CD8-positive, alpha-beta memory T cell (primary cell): ENCODE measurements at places on chromosomes 1 and 21.
A peak's percentile ranks its signal among the peaks of the same experiment; 100 is the strongest.

GRCh38 chr1:11314959-11315358 lies 42.0 kb downstream of the UBIAD1 start:
- no peak for DNase-seq

GRCh38 chr1:68907491-68907890 lies 410.6 kb upstream of the DEPDC1 start:
- no peak for DNase-seq

DNA sequence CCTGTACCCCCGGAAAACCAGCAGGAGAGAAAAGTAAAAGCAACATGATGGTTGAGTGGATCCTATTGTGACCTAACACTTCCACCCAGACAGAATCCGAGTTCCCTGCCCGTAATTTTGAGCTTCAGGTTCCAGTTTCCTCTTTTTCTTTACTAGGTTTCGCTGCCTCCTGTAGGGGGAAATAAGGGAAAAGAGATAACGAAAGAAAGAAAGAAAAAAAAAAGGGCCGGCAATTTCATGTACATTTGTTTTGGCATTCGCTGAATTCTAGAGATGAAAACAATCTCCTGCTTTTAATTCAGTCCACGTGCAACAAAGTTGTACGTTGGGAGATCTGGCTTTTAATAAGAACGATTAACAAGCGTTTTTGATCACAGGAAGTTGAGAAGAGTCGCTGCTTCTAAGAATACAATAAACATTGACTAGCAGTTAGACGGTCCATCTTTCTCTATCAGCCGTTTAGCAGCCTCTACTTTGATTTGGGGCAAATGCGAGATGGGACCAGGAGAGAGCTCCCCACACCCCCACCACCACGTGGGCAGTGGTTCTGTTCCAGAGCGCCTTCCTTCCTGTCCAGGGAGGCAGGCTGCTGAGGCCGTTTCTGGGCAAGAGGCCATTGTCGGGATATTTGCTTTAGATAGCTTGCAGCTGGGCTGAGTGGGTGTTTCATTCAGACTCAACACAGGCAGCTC lies 155.9 kb upstream of the RUNX1 start:
- DNase-seq: no peak

DNA sequence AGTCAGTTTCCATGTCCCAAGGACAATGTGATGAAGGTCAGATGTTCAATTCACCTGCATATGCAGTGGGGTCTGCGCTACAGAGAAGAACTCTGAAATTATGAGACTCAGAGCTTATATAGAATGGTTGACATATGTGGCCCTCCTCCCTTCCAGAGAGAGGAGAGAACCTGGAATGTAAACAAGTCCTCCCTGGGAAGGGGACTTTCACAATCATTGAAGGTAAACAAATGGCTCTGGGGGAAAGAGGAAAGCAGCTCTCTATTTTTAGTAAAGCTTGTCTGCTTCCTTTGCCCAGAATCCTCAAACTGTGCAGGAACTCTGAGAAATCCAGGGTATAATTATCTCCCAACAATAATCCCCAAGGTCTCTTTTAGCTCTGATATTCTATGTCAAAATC lies 9.8 kb downstream of the OVGP1 start:
- DNase-seq: no peak

DNA sequence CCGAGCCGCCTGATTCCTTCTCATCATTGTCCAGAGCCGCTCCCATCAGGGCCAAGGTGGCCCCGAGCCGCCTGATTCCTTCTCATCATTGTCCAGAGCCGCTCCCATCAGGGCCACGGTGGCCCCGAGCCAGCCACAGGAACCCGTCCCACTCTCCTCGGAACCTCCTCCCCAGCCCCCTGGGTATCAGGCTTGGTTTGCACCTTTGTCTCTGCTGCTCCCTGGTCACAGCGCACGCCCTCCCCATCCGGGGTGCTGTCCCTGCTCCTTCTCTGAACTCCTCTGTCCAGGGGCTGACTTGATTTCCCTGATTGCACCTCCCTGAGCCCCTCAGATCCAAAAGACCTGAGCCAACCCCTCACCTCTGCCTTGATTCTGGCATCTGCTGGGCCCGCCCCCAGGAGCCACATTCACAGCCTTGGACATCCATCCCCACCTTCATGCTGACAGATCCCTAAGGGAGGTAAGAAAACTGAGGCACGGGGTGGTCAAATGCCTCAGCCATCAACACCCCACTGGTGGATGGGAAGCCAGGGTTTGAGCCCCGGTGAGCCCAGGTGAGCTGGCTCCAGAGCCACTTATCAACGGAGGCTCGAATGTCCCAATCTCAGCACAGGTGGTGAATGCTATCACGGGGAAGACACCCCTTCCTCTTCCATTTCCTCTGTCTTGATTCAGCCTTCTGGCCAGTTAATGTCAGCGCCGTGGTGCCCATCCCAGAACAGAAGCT lies 25.6 kb upstream of the COL18A1 start:
- no peak for DNase-seq

GRCh38 chr1:200811704-200812103 lies 61.1 kb upstream of the GPR25 start:
- DNase-seq: no peak

DNA sequence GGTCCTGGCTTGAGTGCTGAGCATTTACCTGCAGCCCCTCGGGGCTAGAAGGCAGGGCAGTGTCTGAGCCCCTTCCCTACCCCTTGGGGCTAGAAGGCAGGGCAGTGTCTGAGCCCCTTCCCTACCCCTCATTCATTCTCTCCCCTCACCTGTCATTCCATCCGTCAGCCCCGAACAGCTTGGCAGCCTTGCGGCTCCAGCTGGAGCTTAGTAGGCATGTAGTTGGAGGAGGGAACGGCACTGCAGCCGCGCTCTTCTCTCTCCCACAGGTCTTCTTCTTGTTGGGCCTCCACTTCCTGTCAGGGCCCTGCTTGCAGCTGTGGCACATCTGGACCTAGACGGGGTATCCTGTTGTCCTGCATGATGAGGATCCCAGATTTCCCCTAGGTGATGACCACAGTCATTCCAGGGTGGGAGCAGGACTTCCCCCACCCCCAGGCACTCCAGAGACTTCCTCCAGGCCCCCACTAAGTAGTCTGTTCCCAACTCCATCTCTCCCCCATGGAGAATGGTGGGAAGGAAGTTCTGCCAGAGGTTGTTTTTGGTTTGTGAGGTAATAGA lies 22.2 kb downstream of the MAPKAPK2 start:
- no peak for DNase-seq

- no peak for DNase-seq
Observed at GRCh38 chr1:227234998-227235405, 83.3 kb downstream of the CDC42BPA start.

- DNase-seq: no peak
Observed at GRCh38 chr1:61504852-61505390, 220.0 kb downstream of the TM2D1 start.

DNA sequence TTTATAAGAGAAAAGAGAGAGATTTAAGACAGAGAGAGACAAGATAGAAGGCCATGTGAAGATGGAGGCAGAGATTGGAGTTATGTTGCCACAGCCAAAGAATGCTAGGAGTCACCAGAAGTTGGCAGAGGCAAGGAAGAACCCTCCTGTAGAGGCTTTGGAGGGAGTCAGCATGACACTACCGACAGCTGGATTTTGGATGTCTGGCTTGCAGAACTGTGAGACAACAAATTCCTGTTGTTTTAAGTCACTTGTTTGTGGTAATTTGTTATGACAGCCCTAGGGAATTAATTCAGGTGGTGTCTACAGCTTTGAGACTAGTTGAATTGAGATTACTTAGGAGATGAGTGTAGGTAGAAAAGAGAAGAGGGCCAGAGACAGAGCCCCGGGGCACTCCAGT lies 158.5 kb downstream of the DNM3 start:
- DNase-seq: no peak

- no peak for DNase-seq
Observed at GRCh38 chr1:200294241-200294640, 115.6 kb downstream of the ZNF281 start.

GRCh38 chr1:56448529-56449300 lies 130.6 kb downstream of the PLPP3 start:
- no peak for DNase-seq

GRCh38 chr1:105368446-105368845 lies 1618.7 kb downstream of the AMY1C start:
- no peak for DNase-seq

- peak; percentile 87 for DNase-seq
Observed at GRCh38 chr1:16351994-16352841, at the start of gene FBXO42. FBXO42 (minus strand) TSS chr1:16352480; CDS start chr1:16315418, 37,062 bp downstream.

DNA sequence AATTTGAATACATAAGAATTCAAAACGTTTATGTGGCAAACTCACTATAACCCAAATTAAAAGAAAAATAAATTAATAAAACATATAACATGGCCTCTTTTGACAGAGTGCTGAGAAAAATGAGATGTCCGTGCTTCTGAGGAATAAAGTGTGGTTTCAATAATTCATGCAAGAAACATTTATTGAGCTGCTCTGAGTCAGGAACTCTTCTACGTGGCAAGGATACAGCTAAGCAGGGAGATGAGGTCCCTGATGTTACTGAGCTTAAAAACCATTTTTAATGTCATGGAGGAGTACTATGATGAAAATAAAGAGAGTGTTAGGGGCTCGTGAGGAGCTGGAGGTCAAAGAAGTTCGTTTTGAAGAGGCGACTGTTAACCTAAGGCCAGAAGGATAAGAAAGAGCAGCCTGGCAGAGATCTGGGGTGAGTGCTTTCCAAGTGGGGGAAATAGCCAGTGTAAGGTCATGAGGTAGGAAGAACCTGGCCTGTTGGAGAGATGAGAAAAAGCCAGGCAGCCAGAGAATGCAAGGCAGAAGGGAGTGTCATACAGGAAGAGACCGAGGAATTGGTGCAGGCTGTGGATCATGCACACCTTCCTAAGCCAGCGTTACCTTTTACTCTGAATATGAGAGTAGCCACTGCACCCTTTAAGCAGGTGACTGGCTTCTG lies 182.2 kb upstream of the DUSP10 start:
- DNase-seq: no peak

DNA sequence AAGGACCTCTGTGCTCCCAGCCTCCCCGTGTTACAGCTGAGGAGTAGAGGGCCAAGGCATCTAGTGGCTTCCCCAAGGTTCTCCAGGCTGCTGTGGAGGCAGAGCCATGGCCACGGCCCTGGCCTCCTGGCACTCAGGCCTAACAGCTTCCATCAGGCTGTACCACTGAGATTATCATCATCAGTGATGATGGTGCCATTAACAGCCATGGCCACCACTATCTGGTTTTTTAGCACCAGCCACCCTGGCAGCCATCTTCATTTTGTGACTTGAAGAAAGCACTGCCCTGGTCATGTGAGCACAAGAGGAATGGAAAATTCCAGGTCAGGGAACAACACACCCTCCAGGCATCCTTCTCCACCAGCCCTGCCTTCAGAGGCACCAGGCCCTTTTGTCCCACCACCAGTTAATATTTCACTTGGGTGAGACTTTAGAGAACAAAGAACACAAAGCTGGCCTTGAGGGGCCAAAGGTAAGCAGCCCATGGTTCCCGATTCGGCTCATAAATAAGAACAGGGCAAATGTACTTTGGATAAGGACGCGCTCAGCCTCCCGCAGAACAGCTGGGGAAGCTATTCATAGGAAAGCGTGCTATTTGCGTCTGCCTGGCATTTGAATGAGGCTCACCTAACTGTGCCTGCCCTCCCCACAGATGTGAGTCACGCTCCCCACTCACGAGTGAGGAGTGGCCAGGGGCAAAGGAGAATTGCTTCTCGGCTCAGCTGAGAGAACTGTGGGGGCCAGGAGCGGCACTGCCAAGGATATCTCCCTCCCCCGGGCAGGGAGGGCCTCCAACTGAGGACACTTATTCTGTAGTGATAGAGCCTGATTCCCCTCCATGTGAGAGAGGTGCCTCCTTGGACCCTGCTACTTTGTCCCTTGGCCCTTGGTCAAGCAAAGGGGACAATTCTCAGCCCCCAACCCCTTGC lies 95.6 kb downstream of the CD58 start:
- DNase-seq: no peak

- DNase-seq: no peak
Observed at GRCh38 chr1:59685101-59685500, 129.6 kb upstream of the HOOK1 start.

- DNase-seq: no peak
Observed at GRCh38 chr1:210061992-210062391, 124.0 kb downstream of the SYT14 start.

DNA sequence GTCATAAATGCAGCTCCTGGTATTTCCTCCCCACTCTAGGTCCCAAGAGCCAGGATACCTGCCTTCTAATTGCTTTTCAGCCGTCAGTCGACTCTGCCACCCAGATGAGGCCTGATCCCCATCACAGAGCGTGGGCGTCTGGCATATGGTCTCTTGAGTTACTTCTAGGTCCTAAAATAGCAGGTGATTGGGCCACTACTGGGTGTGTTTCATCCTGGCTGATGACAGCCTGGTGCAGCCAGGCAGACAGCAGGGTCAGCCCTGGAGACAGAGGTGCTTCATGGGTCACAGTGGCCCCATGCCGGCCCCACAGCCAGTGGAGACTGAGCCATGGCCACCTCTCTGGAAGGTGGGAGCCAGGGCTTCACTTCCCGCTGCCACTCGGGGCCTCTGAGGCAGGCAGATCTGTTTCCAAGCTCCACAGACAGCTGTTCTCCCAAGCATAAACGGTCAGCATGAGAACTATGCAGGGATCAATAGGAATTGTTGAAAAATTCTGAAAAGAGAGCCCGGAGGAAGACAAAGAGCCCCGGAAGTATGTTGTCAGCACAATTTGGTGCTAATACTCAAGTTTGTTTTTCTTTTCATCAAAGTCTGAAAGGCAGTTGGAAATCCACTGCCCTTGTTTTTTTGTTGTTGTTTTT lies 83.0 kb downstream of the MAN1C1 start:
- no peak for DNase-seq

DNA sequence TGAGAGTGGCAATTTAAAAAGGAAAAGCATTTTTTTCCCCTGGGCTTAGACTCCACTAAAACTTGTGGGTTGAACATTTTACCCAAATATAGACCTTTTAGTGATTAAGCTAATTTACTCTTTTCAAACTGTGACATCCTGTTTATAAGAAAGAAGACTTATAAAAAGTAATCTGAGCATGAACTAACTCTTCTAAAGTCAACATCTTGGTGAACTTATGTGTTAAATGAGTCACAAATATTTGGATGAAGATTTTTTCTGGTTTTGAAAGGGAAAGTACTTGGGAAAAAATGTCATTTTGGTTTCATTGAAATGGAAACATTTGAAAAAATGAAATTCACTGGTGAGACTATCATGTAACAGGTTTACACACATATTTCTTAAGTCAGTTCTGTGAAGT lies 109.8 kb downstream of the KCNK2 start:
- no peak for DNase-seq
